NCI-H510A treated with DMSO at 0.1 percent for 48 hours (cell line): ENCODE measurements at places on chromosomes 4 and X.

GRCh38 chr4:15233264-15233597 is 194.6 kb upstream of the C1QTNF7 start:
- peak; percentile 8 for DNase-seq

- no peak for DNase-seq
Observed at GRCh38 chrX:15418041-15418706, 34.0 kb upstream of the VEGFD start.

GRCh38 chr4:101787701-101788316 is 2.7 kb upstream of the BANK1 start:
- DNase-seq: no peak

DNA sequence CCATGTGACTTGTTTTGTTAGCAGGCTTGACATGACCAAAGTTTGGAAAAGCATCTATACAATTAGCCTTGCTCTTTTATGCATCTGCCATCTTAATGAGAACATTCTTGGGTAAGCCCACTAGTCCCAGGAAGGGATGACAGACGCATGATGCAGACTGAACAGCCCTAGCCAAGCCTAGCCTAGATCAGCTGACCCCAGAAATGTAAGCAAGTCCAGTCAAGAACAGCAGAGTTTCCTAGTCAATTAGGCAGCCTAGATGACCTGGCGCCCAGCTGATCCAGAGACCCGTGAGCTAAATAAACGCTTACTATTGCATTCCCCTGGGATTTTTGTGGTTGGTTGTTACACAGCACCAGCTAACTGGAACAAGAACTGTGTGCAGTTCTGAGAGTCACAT is 457.9 kb downstream of the BCOR start:
- DNase-seq: no peak

DNA sequence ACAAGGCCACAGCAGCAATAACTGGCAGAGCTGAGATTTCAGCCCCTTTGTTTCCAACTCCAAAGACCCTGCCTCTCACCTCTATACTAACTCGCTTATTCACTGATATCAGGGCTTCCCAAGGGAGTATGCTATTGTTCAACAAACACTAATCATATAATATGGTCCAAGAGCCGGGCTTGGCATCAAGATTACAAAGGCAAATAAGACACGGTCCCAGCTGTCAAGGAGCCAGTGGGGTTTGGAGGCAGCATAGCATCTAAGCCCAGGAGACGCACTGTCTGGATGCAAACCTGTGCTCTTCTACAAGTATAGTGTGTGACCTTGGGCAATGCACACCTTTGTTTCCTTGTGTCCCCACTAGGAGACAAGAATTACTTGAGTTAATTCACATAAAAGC is 28.7 kb downstream of the PAPSS1 start:
- DNase-seq: no peak

- DNase-seq: no peak
Observed at GRCh38 chr4:113990886-113991285, 11.4 kb upstream of the ARSJ start.

- DNase-seq: no peak
Observed at GRCh38 chrX:17520016-17520615, 145.1 kb downstream of the NHS start.

DNA sequence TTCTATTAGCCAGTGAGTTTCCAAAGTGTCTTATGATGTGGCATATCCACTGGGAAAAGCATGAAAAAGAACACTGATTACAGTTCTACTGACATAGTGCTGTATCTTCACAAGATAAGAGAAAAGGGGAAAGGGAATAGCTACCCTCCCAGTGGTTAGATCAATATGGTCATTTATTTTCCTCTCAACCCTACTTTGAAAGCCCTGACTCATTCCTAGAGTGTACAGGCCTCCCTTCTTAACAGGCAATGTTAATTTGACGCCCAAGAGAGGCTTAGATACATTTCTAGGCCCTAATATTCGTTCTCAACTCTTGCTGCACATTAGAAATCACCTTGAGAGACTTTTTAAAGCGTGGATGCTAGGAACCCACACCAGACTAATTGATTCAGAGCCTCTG is 20.4 kb upstream of the BRS3 start:
- no peak for DNase-seq

GRCh38 chr4:39823191-39823590 is 125.3 kb downstream of the UBE2K start:
- DNase-seq: no peak

DNA sequence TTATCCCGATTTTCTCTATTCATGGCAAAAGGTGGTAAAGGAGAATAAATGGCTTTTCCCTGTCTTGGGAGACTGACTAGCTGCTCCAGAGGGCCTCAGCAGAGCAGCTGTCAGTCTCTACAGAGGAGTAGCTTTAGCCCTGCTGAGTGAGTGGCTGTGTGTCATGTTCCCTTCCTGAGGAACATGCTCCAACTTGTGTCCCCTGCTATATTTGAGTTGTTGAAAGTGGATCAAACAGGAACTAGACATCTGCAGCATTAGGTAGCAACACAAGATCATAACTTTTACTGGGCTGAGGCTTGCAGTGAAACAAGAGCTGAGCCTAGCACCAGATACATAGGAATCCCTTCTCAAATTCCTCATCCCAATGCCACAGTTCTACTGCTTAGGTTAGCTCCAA is 26.7 kb upstream of the PLAC1 start:
- no peak for DNase-seq
